ENCODE measurements at places on chromosomes 6 and 20. TPM values are rescaled to one million over a fixed set of nuclear protein-coding genes. Genes with fewer than 3 reads are reported as not detected.

- DNase-seq, result no peak
Observed at GRCh38 chr20:37946946-37947345, 44.0 kb downstream of the VSTM2L start.

GRCh38 chr6:99002831-99003230, 55.1 kb upstream of the FBXL4 start:
- DNase-seq, result no peak

DNA sequence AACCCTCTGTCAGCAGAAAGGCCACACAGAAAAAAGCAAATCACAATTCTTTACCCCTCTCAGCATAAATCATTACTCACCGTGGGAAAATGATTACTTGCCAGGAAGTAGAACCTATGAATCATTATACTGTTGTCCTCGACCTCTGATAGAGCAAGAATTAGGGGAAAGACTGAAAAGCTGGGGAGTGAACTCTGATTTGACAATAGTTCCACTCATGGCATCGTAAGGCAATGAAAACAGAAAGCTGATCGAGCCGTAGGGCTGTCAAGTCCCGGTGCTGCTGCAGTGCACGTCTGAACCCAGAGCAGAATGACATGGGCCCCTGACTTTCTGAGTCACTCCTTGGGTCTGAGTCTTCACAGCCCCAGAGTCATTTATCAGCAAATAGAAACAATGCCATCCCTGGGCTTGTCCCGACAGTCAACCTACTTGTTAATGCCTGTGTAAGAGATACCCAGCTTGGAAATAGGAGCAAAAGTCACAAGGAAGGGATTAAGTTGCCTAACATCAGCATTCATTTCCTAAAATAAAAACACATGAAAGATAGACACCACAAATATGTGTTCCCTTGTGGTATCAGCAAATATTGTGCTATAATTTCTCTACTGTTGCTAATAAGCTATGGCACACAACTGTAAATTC, 224.8 kb upstream of the MARCKS start:
- DNase-seq, result no peak

Gene LHFPL5
- not detected for polyA plus RNA-seq
